ENCODE measurements at places on chromosomes 2 and 18.
A peak's percentile ranks its signal among the peaks of the same experiment; 100 is the strongest.

DNA sequence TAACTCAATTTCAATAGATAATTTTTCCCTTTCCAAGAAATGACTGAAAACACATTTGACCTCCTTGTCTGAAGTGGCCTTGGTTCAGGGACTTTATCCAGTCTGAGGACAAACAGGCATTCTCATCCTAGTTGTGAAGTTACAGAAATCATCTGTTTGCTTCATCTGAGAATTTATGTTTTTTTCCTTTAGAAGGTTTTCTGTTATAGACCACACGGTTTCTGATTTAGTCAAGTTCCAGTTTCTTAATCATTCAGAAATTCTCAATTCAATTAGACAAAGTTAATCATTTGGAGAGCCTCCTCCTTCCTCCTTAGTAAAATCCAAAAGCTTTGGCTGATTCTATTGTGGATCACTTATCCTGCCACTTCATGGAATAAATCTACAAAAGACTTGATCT lies 60.9 kb downstream of the ICOS start:
- DNase-seq = no peak

DNA sequence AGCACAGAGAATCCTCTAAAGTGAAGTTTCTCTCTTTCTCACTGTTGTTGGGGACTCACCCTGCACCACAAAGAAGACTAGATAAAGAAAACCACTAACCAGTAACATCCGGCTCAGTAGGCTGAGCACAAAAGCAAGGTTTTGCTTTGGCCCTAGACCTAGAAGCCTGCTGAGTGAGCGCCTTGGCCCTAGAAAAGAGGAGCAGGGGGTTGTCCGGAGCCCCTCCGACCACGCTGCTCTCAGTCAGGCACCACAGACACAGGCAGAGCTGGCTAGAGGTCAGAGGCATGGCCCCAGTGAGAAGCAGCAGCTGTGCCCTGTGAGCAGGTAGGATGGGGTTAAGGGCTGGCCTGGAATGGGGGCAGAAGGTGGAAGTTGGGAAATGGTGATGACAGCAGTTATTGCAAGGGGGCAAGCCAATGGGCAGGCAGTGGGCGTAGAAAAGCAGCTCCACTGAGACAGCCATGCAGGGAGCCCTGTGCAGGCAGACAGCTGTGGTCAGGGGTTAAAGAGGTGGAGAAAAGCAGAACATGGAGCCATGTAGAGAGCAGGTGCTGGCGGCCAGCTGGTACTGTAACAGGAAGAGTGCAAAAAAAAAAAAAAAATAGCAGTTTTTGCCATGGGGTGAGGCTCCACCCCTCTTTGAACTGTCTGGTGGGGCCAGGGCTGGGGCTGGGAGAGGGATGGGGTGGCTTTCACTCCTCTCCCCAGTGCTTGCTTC lies 36.9 kb upstream of the SLC14A1 start:
- peak; percentile 23 for DNase-seq

GRCh38 chr2:27717070-27717795 lies 53.5 kb downstream of the SLC4A1AP start:
- no peak for DNase-seq

DNA sequence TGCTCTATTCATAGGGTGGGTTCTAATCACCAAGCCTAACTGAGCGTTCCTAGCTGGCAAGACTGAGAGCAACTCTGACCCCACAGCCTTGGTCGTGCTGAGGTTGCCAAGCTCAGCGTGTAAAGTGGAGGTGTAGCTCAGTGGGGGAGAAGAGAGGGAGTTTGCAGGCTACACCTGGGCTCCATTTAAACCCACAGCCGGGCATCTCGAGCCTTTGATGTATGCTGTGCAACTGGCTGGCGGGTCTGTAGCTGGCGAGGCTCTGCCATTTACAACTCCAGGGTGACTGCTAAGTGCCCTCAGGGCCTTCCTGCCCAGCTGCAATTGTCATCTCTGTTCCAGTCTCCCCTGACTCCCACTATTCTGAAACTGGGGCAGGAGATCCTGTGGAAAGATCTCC lies 20.0 kb upstream of the CHRNA1 start:
- DNase-seq = no peak

DNA sequence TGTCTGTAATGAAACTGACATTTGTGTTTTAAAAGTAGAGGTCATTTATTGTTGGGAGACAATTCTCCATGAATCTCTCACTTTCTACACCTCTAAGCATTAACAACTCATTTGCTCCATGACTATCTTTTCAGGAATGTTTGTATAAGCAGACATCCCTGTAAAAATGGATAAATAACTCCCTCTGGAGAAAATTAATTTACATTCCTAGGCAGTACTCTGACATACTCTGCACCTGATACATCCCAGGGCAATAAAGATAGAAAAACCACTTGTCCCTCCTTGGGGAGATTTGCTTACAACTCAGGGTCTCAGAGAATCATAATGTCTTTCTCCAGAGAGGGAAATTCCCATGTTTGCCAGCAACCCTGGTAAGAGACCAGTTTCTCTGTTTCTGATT lies 1037.7 kb upstream of the SLC39A10 start:
- DNase-seq = no peak

DNA sequence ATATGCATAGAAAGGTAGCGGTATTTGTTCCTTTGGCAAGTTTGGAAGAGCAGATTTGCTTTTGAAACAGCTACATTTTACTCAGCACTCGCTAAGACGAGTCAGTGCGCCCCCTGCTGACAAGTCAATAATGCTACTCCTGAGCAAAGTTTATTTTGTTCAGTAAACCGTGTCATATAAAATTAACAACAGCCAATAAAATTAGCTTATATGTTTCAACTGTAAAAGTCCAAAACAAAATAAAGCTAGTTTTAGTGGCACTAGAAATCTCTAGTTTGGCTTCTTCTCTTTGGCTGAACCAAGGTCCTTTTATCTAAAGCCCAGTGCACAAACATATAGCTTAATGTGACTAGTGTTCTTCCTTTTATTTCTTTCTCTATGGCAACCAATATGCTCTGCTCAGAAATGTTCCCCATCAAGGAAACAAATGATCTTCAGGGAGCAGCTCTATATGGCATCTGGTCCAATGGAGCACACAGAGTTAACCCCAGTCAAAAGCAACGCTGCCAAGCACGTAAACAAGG lies 4.2 kb upstream of the POU3F3 start:
- no peak for DNase-seq

GRCh38 chr18:35118641-35119040 lies 77.4 kb downstream of the MAPRE2 start:
- DNase-seq = no peak

GRCh38 chr18:80200932-80201672 lies 46.2 kb downstream of the PARD6G start:
- no peak for DNase-seq

DNA sequence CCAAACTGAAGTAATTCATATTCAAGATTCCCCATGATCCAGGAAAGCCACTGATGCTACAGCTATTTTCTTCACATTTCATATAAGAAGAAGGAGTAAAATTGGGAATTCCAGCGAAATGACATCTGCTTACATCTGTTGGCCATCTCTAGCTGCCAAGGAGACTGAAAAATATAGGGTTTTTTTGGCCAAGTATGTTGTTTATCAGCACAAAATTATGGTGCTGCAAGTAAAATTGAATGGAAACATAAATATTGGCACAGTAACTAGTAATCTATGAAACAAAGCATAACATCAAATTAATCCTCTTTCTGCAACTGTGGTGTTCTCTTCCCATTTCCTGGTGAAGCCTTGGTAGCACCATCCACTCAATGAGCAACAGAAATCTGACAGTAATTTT lies 649.5 kb upstream of the ZNF804A start:
- no peak for DNase-seq

DNA sequence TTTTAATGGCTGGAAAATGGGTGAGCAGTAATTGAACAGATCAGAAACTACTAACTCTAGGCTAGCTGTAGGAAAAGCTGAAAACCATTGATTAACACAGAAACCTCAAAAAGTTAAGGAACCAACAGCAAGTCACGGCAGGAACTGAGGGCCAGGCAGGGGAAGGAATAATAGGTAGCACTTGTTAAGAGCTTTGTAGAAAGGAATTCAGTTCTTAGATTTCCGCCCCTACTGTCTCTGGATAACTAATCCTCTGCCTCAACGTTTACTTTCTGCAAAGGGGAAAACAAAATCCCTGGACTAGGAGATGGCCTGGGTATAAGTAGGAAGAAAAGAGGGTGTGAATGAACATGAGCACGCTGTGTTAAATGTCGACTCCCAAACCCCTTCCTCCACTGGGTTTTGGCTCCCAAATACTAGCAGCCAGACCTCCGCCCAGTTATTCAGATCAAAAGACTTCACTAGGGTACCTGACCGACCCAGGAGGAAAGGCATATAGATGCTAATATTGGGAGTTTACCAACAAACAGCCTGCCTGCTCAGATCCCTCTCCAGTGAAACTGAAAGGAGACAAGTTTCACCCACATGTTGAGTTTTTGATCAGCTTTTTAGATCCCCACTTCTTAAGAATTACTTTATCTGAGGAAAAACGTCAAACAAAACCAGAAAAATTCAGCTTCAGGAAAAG lies 12.4 kb downstream of the SMAD2 start:
- DNase-seq = no peak

GRCh38 chr2:57075226-57075625 lies 891.4 kb downstream of the CCDC85A start:
- no peak for DNase-seq

DNA sequence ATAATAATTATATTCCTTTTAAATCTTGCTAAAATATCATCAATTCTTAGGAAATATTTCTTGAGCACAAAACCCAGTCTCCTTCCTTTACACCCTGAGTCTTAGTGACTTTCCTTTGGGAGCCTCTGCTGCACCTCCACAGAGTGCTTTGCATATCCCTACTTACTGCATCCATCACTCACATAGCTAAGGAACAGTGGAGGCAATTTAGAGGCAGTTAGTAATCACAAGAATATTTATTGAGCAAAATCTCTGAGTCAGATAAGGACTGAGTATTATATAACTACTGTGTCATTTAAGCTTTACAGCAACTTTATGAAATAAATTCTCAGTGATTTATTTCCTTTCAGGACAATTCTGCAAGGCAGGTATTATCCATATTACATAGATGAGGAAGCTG lies 327.7 kb downstream of the TMX3 start:
- DNase-seq = no peak

DNA sequence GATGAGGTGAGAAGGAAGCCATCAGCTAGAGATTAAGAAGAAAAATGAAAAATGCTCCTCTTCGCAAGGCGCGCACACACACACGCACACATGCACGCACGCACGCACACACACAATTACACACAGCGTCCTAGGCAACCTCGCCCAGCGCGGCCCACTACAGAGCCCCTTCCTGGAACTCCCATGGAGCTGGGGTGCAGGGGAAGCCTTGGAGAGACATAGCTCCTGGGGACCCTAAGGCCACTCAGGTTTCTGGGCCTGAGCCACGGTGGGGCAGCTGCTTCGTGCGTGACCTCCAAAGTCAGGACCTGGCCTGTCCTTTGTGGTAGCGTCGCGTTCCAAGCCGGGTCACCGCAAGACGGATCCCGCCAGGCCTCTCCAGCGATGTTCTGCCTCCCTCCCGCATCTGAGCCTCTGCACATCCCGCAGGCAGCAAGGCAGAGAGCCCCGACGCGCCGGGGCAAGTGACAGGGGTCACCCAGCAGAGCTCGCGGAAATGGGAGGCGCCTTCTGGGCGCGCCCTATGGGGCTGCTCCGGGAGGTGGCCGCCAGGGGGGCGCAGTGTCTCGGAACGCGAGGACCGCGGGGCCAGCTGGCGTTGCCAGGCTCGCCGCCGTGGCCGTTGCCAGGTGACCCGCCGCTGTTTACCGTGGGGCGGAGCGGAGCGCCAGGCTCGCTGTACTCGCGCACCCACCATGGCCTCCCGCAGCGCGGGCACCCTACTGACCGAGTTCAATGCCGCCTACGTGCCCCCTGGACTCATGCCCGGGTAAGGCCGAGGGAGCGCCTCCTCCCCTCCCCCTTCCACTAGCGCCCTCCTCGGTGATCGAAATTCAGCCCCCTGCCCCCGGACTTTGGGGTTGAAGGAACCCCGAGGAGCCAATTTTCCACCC lies 79.0 kb downstream of the CIB4 start:
- DNase-seq = no peak

GRCh38 chr2:112817082-112817689 lies 19.4 kb downstream of the IL1B start:
- no peak for DNase-seq

- no peak for DNase-seq
Measured at GRCh38 chr18:6413579-6414117, 1.1 kb downstream of the L3MBTL4 start.

DNA sequence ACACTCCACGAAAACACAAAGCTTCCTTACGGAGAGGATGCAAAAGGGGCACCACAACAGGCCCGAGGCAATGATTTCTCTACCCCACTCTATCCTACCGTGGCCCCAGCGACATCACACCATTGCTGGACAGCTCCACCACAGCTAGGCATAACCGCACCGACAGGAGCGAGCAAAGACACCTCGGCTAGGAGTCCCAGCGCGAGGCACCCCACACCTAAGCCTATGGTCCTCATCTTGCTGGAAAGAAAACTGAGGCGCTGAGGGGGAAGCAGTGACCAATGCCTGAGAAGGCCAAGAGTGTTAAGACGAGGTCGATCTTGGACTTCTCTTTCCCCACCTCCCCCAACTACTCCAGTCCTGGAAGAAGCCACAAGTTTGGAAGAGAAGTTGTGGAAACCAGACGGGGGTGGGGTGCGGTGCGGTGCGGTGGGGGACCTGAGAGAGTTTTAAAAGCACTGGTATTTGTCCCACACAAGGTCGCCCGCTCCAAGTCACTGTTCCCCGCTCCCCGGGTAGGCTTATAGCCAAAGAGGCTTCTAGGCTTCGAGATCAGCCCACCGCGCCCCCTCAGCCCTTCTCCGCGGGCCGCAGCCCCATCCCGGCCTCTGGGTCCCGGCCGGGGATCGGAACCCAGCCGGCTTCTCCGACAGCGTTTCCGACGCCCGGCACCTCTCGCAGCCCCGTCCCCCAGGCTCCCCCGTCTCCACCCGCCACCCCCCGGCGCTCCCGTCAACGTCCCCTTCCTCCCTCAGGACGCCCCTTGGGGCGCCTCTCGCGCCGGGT lies 766 bp downstream of the PDE6D start:
- no peak for DNase-seq

- no peak for DNase-seq
Measured at GRCh38 chr2:71865391-71865965, 282.2 kb downstream of the CYP26B1 start.

- no peak for DNase-seq
Measured at GRCh38 chr2:110853516-110853915, 121.1 kb downstream of the ACOXL start.

GRCh38 chr2:63081404-63081803 lies 30.8 kb downstream of the OTX1 start:
- DNase-seq = no peak

GRCh38 chr2:26649322-26649721 lies 8.2 kb upstream of the CIB4 start:
- no peak for DNase-seq

- no peak for DNase-seq
Measured at GRCh38 chr2:218031261-218031660, 28.5 kb upstream of the TNS1 start.

GRCh38 chr2:169891593-169892298 lies 64.5 kb downstream of the UBR3 start:
- DNase-seq = no peak

Measured in stimulated activated CD8-positive, alpha-beta memory T cell treated with anti-CD3 and anti-CD28 coated beads, Interleukin-7, amount 100 ng/mL, for 1 hour (primary cell).